ENCODE measurements at places on chromosomes 12 and 14.

DNA sequence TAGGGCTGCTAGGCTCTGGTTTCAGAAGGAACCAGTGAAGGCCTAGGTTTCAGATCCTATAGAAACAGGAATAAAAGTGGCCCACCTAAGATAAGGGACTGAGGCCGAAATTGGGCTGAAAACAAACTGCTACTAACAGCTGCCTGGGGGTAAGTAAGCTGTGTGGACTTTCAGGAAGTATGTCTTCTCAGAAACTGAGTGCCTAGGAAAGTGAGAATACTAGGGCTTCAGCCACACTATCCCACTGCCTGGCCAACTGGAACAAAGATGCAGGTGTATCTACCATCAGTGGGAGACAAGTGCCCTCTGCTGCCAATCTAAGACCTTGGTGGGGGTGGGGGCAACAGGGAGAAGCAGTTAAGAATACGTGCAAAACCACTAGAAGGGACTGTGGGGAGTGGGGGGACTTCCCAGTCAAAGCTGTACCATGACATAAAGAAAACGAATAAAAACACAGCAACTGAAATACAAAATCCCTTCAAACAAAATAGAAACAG is 82.5 kb downstream of the MED13L start:
- no peak for DNase-seq

GRCh38 chr14:91893669-91894068 is 26.3 kb upstream of the TC2N start:
- no peak for DNase-seq

GRCh38 chr12:106107566-106107965 is 31.2 kb downstream of the NUAK1 start:
- DNase-seq, result no peak

DNA sequence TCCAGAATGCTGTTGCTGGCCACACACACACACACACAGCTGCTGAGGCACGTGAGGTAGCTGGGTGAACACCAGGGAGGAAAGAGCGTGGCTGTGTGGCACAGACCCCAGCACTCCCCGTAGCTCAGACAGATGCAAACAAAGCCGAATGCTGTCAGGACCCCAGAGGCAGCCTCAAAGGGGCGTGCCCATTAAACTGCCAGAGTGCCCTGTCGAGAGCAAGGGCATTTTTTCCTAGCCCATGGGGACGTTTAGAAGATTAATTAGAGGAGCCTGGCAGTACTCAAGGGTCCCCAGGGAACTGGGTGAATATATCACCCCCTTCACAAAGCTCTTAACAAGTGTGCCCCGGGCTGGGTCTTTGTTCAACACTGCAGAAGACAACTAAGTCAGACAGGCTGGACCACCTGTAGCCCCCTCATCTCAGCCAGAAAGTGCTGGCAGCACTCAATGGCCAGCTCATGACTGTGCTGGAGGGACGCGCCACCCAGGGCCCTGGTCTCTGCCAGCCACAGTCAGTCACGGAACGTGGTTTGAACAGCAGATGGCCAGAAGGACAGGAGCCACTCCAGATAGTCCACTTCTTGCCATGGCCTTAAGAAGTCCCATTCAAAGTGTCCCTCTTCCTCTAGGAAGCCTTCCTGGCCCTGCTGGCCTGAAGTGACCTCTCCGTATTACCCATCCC is 37.5 kb downstream of the TTC7B start:
- no peak for DNase-seq

DNA sequence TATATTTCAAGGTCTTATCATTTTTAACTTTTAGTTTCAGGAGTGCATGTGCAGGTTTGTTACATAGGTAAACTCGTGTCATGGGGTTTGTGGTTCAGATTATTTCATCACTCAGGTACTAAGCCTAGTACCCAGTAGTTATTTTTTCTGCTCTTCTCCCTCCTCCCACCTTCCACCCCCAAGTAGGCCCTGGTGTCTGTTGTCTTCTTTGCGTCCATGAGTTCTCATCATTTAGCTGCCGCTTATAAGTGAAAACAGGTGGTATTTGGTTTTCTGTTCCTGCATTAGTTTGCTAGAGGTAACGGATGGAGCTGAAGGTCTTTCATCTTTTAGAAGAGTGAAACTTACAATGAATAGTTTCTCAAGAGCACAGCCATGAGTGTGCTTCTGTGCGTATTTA is 24.4 kb downstream of the PIWIL1 start:
- no peak for DNase-seq

- no peak for DNase-seq
Observed at GRCh38 chr14:67703997-67704396, 2.3 kb downstream of the RDH12 start.

DNA sequence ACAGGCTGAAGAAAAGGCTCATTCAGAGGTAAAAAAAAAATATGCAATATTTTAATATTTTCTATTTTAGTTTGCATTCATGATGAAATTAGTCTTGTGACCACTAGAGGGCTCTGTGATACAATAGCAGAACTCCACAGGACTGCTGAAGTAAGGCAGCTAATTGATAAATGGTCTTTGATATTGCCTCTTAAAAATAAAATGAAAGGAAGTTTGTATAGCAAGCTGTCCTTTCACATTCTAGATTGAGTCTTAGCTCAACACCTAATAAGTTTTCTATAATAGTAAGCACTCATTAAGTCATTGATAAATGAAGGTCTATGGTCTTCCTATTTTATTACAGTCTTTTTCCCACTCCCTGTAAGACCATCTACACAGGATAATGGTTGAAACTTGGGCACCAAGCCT is 315.7 kb downstream of the NAV3 start:
- DNase-seq, result peak; percentile 73

DNA sequence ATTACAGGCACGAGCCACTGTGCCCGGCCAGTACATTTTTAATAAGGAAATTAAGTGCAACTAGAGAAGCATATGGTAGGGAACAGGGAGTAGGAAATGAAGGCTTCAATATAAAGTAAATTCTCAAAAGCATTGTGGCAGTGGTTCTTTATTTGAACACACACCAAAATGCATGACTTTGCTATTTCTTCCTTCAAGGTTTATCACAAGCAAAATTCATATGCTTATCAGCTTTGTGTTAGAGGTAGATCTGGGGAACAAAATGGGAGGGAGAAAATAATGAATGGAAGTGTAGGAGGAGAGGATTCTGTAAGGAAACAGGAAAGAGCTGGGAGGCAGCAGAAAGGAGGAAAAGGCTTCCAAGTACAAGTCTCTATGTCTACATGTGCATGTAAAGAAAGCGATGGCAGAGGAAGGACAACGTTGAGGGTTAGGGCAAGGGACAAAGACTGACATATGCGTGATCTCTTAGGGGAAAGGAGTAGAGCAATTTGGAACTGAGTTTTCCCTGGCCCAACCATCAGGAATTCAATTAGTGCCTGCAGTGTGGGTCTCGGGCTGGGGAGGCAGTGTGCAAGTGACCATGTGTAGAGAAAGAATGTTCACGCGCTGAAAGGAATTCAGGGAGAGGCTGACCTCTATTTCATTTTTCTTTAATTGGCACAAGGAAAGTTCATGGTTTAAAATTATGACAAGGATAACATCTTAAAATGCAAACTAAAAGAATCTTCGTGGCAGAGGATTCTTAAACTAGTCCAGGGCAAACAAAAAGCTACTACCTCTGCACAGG is 22.9 kb upstream of the RASSF8 start:
- no peak for DNase-seq

GRCh38 chr14:70032447-70032846 is 153.2 kb downstream of the SMOC1 start:
- peak; percentile 39 for DNase-seq

DNA sequence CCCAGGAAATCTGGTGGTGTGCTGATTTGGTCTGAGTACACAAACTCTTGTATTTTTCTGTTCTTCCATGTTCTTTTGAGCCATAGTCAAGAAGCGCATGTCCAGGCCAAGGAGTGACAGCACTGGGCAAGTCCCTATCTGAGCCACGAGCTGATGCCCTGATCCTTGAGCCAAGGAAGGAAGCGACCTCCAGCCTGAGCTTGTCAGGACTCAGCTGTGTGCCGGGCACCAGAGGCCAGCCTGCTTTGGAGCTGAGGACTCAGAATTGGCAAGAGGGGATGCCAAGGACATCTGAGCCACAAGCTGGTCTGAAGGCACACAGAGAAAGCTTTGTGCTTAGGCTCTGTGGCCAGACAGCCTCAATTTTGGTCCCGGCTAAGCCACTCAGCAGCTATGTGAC is 52.6 kb downstream of the GALNT16 start:
- no peak for DNase-seq

GRCh38 chr12:95004610-95005009 is 1.1 kb upstream of the NDUFA12 start:
- no peak for DNase-seq

- DNase-seq, result no peak
Observed at GRCh38 chr14:101567252-101567651, 6.0 kb downstream of the DIO3 start.

DNA sequence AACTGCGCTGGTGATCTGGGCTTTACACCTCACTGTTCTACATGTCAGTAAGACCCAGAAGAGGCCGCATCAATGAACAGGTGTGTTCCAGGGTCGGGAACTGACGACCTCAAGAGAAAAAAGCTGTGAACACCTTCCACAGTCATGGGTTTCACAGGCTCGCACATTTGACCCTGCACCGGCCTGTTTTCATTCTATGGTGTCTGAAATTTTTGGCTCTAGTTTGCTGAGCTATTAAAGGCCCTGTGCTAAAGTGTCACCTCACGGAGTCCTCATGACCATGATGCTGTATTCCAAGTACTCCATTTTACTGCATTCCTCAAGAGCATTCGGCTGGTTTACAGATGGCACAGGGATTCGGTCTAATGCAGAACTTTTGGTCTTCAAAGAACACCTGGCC is 78.9 kb downstream of the KDM2B start:
- DNase-seq, result no peak

- no peak for DNase-seq
Observed at GRCh38 chr14:21894003-21894897, 220.6 kb upstream of the OR4E1 start.

DNA sequence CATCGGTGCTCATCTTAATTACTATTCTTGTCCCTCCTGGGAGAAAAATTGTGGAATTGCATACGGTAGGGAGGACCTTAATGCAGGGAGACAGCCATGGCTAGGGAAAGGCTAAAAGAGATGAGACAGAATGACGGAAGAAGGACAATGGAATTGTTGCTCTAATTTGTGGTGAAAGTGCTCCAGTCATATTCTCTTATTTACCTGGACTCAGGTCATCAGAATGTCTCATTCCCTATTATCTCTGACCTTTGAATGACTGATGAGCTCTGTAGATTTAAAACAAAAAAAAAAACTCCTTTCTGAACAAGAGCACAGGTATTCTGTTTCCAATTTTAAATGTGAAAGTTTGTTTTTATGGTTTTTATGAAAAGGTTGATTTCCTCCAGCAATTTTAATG is 8.6 kb upstream of the EPS8 start:
- DNase-seq, result peak; percentile 39

DNA sequence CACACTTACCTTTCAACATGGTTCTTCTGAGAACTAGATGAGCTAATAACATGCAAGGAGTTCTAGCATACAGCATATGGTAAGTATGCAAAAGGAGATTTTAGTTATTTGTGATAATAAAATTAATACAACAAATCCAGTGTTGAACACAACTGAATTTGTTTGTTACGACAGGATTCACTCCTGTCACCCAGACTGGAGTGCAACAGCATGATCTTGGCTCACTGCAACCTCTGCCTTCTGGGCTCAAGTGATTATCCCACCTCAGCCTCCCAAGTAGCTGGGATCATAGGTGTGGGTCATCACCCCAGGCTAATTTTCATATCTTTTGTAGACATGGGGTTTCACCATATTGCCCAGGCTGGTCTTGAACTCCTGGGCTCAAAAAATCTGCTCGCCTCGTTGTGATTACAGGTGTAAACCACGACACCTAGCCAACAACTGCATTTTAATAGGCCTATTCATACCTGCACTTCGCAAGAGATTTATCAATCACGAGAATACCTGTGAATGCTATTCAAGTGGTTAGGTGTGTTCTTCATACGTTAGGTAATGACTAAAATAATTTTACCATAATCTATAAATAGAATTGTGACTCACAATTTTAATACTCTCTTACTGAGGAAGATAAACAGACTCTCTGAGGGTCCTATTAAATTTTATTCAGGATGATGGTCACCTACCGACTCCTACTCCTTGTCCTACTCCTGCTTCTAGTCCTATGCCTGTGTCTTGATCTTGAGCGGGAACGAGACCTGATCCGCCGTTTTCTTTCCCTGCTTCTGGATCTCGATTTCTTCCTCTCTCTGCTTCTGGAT is 10.0 kb downstream of the RSRC2 start:
- DNase-seq, result no peak

DNA sequence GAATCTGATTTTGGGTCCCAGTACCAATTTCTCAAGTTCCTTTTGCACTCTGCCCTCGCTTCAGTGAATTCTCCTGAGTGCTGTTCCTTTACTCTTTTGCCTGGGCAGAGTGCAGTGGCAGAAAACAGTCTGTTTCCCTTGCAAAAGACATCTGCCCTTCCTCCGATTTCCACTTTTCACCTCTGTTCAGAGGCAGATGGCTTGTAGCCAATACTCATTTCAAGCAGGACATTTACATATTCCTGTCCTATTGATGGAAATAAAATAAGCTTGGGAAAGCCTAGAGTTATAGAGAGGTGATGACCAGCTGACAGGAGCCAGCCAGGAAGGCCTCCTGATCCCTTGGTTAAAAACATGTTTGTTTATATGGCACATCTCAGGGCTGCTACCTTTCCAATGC is 111.0 kb downstream of the SLC8A3 start:
- no peak for DNase-seq

DNA sequence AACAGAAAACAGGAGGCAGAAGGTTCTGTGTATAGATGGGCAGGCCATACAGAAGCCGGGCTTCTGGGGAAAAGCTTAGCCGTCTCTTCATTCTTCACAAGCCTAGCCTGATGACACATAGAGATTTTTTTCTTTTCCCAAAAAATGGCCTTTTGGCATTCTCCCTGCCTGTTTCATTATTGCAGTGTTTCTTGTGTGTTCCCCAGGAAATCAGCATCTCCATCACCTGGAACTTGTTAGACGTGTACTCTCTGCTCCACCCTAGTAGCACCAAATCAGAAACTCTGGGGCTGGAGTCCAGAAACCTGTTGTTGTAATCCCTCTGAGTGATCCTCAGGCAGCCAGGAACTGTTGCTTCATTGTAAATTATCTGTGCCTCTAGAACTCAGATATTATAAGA is 388.1 kb downstream of the CCDC91 start:
- no peak for DNase-seq

- no peak for DNase-seq
Observed at GRCh38 chr14:88852632-88853031, 28.2 kb downstream of the TTC8 start.

GRCh38 chr12:112466011-112466422 is 47.3 kb downstream of the PTPN11 start:
- DNase-seq, result no peak

- DNase-seq, result peak; percentile 65
Observed at GRCh38 chr12:89470741-89471509, 53.7 kb downstream of the GALNT4 start.

GRCh38 chr14:101937926-101938767 is 26.2 kb upstream of the DYNC1H1 start:
- no peak for DNase-seq

GRCh38 chr14:87251011-87251410 is 742.0 kb downstream of the GALC start:
- DNase-seq, result no peak

GRCh38 chr12:126139355-126139754 is 1074.1 kb downstream of the AACS start:
- DNase-seq, result no peak
